ENCODE measurements at places on chromosomes 1 and 21.

GRCh38 chr1:93614541-93614940, 67.1 kb downstream of the BCAR3 start:
- no peak for DNase-seq

- no peak for DNase-seq
These were observed 606.8 kb downstream of the LTN1 start for GRCh38 chr21:28385845-28386244.

DNA sequence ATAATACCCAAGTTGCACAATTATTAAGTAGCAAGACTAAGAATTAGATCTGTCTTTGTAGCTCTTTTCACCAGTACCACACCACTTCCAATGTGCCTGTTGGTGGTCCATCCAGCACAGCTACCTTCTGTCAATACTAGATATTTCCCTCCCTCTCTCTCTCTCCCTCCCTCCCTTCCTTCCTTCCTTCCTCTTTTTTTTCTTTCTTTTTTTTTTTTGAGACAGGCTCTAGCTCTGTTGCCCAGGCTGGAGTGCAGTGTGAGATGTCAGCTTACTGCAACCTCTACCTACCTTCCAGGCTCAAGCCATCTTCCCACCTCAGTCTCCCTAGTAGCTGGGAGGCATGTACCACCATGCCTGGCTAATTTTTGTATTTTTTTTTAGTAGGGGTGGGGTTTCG, 21.1 kb downstream of the KPNA6 start:
- no peak for DNase-seq

DNA sequence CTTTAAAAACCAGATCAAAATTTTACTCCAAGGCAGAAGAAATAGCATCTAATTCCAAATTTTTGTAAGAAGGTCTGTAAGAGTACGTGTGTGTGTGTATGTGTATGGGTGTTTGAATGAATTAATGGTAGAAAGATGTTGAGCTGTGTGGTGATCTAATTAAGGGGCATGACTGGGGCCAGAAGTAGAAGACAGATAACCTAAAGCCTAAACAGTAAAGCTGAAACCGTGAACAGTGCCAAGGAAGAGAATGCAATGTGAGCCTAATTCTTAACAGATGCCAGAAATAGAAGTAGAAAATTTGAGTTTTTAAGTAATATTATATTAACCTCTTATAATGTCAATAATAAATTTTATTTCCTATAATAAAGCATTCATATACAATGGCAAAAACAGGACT, 38.2 kb downstream of the BRINP3 start:
- DNase-seq: no peak

DNA sequence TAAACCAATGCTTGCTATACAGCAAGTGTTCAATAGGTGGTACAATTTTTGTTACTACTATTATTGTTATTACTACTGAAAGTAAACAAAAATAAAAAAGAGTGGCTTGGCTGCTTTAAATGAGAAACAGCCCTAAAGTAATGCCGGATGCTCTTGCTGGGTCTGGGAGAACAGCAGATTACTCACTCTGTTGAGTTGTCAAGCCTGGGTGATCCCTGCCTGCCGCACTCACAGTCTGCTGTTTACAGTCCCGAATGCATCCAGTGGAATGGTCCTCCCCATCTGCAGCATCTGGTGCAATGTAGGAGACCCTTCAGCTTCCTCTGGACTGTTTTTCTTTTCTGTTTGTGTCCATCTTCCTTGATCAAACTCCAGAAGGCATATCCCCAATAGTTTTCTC, 102.7 kb upstream of the IVNS1ABP start:
- no peak for DNase-seq

DNA sequence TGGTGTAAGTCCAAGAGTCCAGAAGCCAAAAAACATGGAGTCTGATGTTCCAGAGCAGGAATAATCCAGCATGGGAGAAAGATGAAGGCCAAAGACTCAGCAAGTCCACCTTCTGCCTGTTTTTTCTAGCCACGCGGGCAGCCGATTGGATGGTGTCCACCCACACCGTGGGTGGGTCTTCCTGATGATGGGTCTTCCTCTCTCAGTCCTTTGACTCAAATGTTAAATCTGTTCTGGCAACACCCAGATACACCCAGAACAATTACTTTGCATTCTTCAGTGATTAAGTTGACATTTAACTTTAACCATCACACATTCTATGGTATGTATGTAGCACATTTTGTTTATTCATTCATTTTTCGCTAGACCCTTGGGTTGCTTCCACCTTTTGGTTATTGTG, 944.4 kb downstream of the PLA2G4A start:
- DNase-seq: no peak

DNA sequence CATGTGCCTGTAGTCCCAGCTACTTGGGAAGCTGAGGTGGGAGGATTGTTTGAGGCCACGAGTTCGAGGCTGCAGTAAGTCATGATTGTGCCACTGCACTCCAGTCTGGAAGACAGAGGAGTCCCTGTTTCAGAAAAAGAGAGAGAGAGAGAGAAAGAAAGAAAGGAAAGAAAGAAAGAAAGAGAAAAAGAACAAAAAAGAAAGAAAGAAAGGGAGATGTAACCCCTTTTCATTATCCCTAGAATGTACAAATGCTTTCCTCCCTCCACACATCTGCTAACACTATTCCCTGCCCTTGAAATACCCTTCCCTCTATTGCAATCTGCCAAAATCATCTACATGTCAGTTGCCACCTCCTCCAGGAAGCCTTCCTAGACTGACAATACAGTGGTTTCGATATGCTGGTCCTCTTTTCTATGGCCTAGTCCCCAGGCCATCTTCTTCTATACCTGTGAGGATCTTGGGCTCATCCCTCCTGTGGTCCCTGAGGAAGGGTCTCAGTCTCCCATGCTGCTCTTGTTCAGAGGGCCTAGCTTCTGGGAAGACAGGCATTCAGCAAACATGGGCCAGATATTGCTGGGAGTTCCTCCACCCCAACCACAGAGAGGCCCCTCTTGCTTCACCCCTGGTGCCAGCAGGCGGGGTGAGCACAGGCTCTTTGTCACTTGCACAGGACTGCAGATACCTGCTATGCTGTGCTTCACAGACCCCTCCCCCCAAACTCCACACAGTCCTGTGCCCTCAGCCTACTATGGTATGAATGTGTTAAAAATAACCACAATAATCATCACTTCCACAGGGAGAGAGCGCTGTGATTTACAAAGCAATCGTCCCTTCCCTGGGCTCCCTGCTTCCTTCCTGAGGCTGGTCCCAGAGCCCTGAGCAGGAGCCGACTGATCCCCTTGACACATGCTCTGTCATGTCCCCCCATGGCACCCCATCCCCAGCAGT, 14.1 kb downstream of the ADGRB2 start:
- DNase-seq: no peak

DNA sequence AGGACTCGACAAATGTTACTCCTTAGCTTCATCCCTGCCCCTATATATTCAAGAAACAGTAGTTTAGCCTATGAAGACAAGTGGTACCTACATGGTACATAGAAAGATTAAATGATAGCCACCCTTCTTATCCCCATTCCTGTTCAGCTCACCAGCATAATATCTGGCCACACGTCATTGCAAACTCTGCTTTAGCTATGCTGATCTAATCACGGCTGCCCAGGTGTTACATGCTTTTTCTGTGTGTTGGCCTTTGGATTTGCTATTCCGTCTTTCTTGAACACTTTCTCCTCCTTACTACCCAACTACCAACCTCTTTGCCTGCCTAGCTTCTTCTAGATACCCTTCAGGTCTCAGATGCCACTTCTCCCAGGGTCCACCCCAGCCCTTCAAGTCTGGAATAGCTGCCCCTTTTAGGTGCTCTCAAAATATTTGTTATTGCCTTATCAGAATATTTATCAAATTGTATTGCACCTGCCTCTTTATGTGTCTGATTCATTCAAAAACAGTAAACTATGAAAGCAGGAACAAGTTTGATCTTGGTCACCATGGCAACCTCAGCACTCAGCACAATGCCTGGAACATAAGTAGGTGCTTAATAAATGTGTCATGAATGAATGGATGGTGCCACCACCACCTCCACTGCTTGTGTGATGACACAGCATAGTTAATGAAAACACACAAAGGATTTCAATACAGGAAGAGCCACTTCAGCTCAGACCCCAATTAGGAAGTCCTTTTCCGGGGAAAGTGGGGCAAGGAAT, 11.4 kb upstream of the DNASE2B start:
- no peak for DNase-seq

GRCh38 chr1:74818661-74819456, 85.9 kb downstream of the TYW3 start:
- DNase-seq: no peak

- no peak for DNase-seq
These were observed 210.8 kb downstream of the COL11A1 start for GRCh38 chr1:102897557-102897956.

GRCh38 chr1:168966636-168967035, 139.9 kb upstream of the ATP1B1 start:
- DNase-seq: no peak

DNA sequence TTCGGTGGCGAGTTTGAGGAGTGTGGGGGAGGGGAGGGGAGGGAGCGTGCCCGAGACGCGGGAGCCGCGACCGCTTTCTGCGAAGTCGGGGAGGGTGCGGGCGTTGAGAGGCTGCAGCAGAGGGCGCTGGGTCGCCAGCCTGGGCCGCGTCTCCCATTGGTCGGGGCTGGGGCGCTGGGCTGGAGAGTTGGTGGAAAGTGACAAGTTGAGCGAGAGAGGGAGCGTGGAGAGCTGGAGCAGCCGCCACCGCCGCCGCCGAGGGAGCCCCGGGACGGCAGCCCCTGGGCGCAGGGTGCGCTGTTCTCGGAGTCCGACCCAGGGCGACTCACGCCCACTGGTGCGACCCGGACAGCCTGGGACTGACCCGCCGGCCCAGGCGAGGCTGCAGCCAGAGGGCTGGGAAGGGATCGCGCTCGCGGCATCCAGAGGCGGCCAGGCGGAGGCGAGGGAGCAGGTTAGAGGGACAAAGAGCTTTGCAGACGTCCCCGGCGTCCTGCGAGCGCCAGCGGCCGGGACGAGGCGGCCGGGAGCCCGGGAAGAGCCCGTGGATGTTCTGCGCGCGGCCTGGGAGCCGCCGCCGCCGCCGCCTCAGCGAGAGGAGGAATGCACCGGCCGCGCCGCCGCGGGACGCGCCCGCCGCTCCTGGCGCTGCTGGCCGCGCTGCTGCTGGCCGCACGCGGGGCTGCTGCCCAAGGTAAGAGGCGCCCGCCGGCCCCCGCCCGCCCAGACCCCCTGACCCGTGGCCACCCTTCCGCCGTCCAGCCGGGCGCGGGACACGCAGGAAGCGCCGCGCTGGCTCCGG, at the start of gene ROR1:
Gene ROR1, plus strand, starts transcription at position 203 of the 802 bp plus-strand sequence.
- peak; percentile 74 for DNase-seq

- DNase-seq: no peak
These were observed 577.5 kb downstream of the USP25 start for GRCh38 chr21:16307256-16307655.

Measured in stimulated activated CD8-positive, alpha-beta memory T cell treated with anti-CD3 and anti-CD28 coated beads, Interleukin-4, amount 100 ng/mL, for 48 hours (primary cell).